Sciatic nerve (tissue), 2 donors: ENCODE measurements at places on chromosomes 2 and 18. TPM values are rescaled to one million over a fixed set of nuclear protein-coding genes. Genes with fewer than 3 reads are reported as not detected.

Gene SANBR
- 19.7 TPM for total RNA-seq

Gene RTP5
- not detected for total RNA-seq

Gene TXNDC2
- total RNA-seq: not detected

DNA sequence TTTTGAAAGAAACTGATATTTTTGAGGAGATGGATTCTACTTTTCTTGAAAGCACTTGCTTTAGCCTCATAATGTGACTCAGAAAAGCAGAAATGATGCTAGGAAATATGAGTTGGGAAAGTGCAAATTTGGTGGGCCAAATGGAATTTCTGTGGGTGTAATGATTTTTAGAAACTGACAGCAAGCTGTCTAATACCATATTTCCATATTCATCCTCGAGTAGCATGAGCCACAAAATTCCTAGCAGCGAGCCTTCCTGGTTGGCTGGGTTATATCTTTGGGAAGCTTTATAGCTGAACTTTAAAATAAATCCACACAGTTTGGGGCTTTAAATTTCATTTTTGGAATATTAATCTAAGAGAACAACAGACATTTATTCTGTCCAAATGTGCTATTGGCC is 190.0 kb downstream of the DSC3 start:
- DNase-seq: no peak

DNA sequence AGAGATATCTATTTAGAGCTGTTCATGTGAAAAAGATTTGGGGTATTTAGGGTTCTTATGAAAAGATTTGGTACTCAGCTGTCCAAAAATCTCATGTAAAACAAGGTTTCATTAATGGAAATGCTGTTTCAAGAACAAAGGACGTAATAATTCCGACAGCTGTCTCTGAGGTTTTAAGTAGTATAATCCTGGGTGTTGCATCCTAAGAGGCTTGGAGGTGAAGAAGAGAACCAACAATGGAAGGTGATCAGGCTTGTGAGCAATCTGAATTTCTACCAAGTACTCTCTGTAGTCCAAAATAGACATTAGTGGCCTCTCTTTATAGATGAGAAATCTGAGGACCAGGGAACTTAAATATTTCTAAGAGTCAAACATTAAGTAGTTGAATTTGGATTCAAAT is 205.1 kb downstream of the BABAM2 start:
- DNase-seq: no peak

DNA sequence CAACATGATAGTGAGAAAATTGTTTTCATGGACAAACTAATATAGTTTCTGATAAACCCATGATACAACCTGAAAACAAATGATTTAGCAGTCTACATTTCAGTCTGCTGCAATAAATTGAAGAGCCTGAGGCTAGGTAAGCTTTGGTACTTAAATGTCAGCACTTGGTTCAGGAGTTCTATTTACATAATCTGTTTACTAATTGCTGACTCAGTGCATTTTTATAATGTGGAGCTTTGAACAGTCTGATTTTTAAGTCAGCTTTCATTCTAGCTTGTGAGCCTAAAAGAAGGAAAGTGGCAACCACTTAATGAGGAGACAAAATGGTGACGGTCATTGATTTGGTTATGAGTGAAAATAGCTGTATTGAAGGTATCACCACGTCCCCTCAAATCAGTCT is 488.6 kb downstream of the CPS1 start:
- DNase-seq: no peak

GRCh38 chr2:8171608-8172007 is 510.2 kb upstream of the ID2 start:
- no peak for DNase-seq

- no peak for DNase-seq
Measured at GRCh38 chr2:62136956-62137830, 58.7 kb upstream of the B3GNT2 start.

GRCh38 chr2:169891593-169892298 is 64.5 kb downstream of the UBR3 start:
- no peak for DNase-seq
